ENCODE measurements at places on chromosomes 1 and 21.
A peak's percentile ranks its signal among the peaks of the same experiment; 100 is the strongest.

- no peak for DNase-seq
Measured at GRCh38 chr1:66580081-66580480, 46.1 kb downstream of the SGIP1 start.

- no peak for DNase-seq
Measured at GRCh38 chr21:21000591-21001175, 2.5 kb downstream of the NCAM2 start.

DNA sequence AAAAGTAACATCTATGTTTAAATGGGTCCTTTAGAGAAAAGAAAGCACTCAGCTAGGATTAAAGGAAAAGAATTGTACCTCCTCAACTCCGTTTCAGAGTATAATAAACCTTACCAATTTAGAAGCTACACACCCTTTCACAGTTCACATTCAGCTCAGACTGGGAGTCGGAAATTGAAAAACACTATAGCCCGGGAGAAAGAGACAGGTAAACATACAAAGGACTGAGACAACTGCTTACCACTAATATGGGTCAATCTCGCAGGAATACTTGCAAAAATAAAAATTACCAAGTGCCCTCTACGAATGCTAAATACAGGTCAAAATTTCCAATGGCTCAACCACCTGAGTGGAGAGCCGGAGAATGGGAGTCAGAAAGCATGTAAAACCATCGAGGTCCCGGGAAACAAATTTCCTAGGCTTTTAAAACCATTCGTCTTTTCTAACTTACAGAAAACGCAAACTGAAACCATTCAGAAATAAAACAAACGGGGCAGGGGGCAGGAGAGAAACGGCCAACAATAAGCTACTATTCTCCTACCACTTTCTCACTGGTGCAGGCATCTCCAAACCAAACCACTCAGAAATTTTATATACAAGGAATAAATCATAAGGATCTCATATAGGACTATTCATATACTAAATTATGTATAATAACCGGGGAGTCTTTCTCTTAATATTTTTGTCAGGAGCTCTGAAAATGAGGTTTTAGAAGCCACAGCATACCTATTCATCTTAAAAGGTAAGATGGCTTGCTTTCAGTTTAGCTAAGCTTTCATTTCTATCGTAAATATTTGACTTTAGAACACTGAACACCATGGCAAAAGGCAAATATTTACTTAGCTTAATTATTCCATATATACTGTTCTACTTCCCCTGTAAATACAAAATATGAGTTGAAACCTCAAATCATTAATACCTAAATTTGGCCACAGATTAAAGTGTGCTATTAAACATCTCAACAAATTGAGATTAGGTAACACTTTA lies 136.5 kb downstream of the RERE start:
- no peak for DNase-seq

- no peak for DNase-seq
Measured at GRCh38 chr21:34695434-34695833, 26.6 kb downstream of the CLIC6 start.

- DNase-seq, result peak; percentile 25
Measured at GRCh38 chr1:169527451-169528214, 41.9 kb upstream of the SLC19A2 start.

- no peak for DNase-seq
Measured at GRCh38 chr1:173342736-173343135, 134.4 kb upstream of the PRDX6 start.

DNA sequence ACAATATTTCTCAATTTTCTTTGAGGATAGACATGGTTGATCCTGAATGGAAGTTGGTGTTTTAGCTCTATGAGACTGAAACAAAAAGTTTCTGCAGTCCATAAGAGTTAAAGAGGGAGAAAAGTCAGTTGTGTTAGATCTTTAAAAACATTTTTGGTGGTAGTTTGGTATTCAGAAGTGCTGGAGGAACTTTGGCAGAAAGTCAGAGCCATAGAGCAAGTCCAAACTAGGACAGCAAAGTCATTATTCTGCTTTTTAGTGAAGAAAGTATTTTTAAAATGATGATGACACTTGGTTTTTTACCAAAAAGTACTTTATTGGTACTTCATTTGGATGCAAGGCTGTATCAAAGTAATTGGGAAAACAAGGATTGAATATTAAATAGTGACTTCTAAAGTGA lies 41.8 kb downstream of the FNBP1L start:
- peak; percentile 13 for DNase-seq

GRCh38 chr1:224495866-224496265 lies 61.3 kb upstream of the WDR26 start:
- no peak for DNase-seq

DNA sequence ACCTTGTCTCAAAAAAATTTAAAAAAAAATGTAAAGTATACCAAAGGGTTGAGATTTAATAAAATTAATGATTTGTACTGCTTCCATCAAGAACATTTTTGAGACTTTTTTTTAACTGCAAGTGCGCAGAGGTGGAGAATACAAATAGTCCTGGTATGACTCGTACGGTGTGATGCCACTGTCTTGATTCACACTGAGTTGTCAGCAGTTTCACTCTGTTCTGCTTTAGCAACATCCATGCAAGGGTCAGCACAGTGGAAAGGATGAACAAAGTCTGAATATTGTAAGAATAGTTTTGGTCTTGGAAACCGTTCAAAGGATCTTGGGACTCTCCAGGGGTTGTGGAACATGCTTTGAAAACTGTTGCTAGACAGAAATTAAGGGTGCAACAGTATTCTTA lies 40.2 kb downstream of the EXO1 start:
- peak; percentile 38 for DNase-seq

DNA sequence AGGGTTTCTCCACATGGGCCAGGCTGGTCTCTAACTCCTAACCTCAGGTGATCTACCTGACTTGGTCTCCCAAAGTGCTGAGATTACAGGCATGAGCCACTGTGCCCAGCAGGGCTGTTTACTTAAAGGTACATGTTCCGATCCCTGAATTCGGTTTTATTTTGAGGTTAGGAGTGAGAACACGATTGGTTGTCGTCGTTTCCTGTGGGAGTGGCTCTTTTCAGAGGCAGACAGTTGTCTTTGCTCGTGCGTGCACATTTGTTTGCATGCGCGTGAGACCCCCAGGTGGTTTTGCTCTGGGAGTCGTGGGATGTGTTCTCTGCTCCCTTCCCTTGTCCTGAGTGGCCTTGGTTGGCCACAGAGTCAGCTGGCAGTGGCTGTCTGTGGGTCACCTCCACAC lies 60.2 kb downstream of the SKI start:
- no peak for DNase-seq

- peak; percentile 68 for DNase-seq
Measured at GRCh38 chr1:25914074-25914995, 8.1 kb upstream of the STMN1 start.

- peak; percentile 21 for DNase-seq
Measured at GRCh38 chr21:28489821-28490350, 502.8 kb downstream of the LTN1 start.

- no peak for DNase-seq
Measured at GRCh38 chr1:31708324-31708723, 4.5 kb upstream of the COL16A1 start.

- DNase-seq, result peak; percentile 87
Measured at GRCh38 chr1:17405898-17406759, 33.3 kb downstream of the RCC2 start.

DNA sequence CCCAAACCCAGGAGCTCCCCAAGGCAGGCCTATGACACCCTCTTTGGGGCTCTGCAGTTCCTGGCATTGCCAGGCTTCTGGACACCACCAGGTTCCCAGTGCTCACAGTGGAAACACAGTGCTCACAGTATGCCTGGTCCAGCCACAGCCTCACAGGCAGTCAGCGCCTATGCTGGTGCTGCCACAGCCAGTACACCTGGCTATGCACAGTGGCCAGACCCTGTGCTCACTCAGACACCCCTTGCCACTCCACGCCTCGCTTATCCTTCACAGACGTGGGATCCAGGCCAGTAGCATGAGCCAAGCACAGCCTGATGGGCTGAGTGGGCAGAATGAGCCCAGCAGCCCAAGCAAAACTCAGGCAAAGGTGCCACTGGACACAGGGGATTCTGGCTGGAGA lies 579.2 kb upstream of the ADGRL2 start:
- no peak for DNase-seq

DNA sequence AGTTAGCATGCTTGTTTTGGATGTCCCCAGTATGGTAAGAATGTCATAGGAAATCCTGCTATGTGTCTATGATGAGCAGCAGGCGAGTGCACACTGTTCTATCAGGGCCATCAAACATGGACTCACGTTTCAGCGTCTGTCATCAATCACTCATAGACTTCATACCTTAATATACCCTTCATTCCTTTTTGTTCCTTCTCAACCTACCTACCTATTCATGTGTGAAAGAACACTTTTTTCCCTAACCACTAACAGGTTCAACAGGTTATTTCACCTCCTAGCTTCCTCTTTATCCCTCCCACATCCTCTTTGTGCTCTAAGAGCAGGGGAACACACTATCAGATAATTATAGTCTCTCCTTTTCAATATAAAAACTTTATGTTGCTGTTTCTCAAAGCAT lies 300.6 kb downstream of the TM2D1 start:
- no peak for DNase-seq

DNA sequence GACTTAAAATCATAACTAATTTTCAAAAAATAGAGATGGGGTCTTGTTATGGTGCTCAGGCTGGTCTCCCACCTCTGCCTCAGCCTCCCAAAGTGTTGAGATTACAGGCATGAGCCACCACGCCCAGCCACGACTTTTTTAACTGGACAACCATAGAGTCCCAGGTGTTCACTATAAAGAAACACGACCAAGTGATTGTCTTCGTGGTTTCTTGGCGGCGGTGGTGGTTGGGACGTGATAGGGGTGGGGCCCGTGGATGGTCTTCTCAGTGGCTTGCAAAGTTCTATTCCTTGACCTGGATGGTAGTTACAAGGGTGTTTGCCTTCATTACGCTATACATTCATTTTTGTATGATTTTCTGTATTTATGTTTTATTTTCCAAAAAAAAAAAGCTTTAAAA lies 34.6 kb upstream of the COX20 start:
- DNase-seq, result no peak

- no peak for DNase-seq
Measured at GRCh38 chr1:119327094-119327449, 41.5 kb upstream of the HAO2 start.

- no peak for DNase-seq
Measured at GRCh38 chr1:231926340-231926739, 299.8 kb downstream of the DISC1 start.

GRCh38 chr1:224259986-224260385 lies 70.0 kb downstream of the NVL start:
- DNase-seq, result no peak

- no peak for DNase-seq
Measured at GRCh38 chr1:159261721-159262494, 40.2 kb upstream of the FCER1A start.

DNA sequence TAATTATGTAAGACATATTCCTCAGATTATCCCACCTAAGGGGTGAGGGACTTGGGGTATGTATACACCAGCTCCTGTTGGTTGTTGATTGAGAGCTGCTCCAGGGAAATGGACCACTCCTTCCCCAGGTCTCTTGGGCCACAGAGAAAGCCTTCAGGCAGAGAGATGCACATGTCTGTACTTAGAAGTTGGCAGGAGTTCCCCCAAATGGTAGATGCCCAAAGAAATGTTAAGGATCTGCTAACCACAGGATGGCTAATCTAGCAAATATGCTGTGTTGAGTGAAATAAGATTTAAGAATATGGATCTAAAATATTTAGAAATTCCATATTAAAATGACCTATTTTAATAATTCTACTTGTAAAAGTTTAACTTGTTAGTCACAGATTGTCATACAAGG lies 100.8 kb upstream of the DNAH14 start:
- peak; percentile 69 for DNase-seq

All from GM03348 (cell line).